NCI-H1694 treated with DMSO at 0.1 percent for 48 hours (cell line): ENCODE measurements at places on chromosomes 1 and 21.

GRCh38 chr1:107979926-107980325 is 14.9 kb upstream of the VAV3 start:
- DNase-seq, result no peak

DNA sequence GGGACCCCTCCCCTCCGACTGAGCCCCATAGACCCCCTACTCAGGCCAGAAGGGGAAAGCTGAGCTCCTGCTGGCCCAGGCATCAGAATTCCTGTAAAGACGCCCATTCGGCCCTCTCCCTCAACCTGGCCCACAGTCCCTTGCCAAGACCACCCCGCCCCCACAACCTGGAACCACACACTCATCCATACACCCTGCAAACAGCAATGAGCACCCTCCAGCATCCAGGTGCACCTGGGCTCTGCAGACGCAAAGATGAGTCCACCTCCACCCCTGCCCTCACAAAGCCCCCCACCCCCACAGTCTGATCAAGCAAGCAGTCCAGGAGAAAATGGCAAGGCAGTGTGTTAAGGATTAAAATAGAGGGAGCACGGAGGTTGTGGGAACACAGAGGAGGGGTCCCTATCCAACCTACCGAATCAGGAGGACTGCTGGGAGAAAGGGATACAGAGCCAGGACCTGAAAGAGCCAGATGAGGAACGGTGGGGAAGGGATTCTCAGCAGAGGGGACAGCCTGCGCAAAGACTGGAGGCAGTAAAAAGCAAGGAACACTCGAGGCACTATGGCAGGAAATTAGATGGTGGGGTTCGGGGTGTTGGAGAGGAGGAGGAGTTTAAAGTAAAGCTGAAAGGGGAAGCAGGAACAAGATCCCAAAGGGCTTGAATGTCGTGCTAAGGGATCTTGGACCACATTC is 67.3 kb upstream of the LAPTM5 start:
- DNase-seq, result no peak

DNA sequence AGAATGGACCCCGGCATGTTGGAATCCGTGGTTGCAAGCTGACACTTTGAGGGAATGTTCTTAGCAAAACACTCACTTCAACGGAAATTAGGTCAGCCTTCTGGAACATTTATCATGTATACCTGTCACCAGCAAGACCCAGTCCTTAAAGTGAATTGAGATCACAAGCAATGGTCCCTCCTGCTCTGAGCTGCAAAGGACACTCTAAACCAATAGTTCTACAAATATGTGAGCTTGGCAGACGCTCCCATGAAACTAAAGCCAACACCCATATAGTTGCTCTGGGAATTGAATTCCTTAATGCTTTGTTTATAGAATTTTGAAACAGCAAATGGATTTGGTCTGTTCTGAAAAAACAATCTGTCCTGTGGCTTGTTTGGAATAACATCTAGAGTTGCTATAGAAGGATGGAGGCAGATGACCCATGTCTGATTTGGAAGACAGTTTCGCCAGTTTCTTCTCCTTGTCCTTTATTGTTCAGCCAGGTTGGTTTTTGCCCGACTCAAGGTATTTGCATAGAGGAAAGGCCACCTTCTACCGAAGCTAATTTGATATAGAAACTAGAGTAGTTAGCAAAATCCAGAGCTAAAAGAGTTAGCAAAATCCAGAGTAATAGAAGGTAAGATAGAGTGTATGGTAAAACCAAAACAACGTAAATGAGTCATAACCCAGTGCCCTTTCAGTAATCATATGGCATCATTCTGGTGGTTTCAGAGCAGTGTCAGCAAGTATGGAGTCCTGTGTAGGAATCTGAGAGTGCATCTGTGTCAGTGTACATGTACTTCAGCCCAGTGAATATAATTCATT is 236.2 kb downstream of the NFIA start:
- no peak for DNase-seq

DNA sequence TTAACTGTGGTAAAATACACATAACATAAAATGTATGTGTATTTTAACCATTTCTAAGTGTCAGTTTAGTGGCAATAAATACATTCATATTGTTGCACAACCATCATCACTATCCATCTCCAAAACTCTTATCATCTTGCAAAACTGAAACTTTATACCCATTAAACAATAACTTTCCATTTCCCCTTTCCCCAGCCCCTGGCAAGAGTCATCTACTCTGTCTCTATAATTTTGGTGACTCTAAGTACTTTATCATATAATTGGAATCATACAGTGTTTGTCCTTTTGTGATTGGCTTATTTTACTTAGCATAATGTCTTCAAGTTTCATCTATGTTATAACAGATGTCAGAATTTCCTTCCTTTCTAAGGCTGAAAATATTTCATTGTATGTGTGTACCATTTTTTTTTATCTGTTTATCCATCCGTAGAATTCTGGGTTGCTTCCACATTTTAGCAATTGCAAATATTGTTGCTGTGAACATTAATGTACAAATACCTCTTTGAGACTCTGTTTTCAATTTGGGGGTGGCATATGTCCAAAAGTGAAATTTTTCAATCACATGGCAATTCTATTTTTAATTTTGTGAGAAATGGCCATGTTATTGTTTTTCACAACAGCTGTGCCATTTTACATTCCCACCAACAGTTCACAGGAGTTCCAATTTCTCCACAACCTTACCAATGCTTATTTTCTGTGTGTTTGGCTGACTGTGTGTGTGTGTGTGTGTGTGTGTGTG is 153.9 kb upstream of the GORAB start:
- no peak for DNase-seq

DNA sequence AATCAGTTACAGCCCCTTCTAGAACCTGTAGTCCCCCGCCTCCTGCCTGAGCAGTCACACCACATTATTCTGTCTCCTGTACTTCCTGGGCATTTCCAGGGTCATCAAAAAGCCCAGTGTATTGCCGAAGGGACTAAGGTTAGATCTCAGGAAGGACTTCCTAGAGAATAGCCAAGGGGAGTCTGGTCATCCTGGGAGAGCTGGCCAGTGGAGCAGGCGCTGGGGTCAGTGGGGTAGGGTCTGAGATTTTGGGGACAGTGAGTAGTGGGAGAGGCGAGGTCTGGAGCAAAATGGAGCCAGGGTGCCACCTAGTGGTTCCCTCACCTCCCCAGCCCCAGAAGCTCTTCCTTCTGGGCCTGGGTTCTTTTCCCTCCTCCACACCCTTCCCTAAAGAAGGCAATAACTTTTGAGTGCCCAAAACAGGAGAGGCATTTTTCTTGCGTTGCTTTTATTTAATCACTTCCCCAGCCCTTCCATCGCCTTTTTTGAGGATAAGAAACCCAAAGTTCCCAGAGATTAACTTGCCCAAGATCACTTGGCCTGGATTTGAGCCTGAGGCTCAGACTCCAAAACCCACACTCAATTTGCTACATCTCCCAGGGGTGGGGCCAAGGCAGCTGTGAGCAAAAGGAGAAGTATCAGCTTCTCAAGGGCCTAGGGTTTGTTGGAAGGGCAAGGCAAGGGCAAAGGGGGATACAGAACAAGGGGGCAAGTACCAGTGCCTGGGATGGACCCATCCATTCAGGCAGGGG is 7.3 kb upstream of the PMVK start:
- peak; percentile 76 for DNase-seq

- no peak for DNase-seq
Measured at GRCh38 chr1:7651203-7651602, 119.9 kb upstream of the VAMP3 start.

- DNase-seq, result no peak
Measured at GRCh38 chr1:230170153-230170547, 103.1 kb downstream of the GALNT2 start.

DNA sequence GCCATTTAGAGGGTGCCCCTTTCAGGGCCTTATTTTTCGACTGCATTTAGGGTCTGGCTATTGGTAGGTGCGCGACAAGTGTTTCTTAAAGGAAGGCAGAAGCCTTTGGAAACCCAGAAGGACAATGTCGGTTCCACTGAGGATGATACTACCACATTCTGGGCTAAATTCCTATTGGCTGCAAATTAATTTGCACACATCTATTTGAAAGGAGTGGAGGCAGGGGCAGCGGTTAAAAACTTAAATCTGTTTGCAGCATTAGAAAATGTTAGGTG is 1.1 kb downstream of the PATJ start:
- DNase-seq, result no peak

DNA sequence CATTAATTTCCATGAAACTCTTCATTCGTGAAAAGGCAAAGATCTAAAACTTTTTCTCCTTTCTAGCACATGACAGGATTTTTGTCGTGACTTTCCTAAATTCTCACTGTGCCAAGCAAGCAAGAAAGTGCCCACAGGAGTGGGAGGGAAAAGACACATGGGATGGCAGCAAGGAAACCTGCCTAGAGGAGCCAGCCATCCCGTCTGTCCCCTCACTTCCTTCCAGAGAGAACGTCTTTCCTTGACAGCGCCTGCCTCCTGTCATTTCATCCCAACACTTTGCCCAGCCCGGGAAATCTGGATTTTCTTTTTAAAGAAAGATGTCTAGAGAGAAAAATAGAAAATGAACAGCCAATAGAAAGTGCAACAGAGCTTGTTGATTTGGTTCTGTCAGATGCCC is 200.6 kb upstream of the PTBP2 start:
- DNase-seq, result no peak

- no peak for DNase-seq
Measured at GRCh38 chr1:81458186-81458585, 342.5 kb upstream of the ADGRL2 start.

GRCh38 chr21:44984792-44985440 is 45.1 kb downstream of the SLX9 start:
- DNase-seq, result no peak

GRCh38 chr1:234975122-234975940 is 153.3 kb downstream of the TOMM20 start:
- DNase-seq, result no peak

GRCh38 chr21:26224366-26224765 is 53.8 kb upstream of the APP start:
- no peak for DNase-seq

- no peak for DNase-seq
Measured at GRCh38 chr1:177871613-177872307, 98.1 kb downstream of the SEC16B start.

DNA sequence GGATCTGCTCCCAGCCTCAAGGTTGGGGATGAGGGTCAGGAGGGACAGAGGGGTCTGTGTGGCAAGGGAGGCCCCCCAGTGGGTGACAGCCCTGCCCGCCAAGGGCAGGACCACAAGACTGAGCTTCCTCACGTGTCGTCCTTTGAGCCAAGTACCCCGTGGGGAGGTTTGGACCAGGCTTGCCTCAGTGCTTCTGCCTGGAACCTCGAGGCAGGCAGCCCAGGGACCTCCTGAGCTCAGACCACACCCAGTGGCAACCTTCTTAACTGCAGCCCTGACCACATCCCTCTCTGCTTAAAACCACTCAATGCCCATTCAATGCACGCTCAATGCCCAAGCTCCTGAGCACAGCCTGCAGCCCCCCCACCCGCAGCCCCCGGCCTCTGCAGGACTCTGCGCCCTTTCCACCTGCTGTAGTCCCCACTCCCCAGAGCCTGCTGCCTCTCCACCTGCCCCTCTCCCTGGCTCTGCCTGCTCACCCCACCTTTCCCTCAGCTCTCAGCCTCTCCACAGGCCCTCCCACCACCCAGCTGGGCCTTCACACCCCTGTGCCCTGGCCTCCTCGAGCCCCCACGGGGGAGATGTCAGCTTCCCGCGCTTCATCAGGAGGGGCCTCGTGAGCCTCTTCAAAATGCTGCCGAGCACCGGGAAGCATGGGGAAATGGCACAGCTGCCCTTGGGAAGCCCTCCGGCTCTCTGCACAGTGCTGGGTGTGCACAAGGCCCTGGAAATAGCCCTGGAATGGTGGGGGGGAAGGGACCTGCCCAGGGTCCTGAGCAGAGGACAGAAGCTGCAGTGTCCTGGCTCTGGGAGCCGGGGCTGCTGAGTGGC is 129.3 kb upstream of the VAMP3 start:
- DNase-seq, result no peak
